ENCODE measurements at places on chromosomes 7 and 10. TPM values are rescaled to one million over a fixed set of nuclear protein-coding genes. Genes with fewer than 3 reads are reported as not detected.

Gene TBX20
- total RNA-seq, result not detected

Gene SPDYE6
- total RNA-seq, result not detected

Gene LIPM
- total RNA-seq, result not detected

Gene LRRD1
- not detected for total RNA-seq

Gene ZNF503
- total RNA-seq, result 17.6 TPM

Gene GPER1
- total RNA-seq, result not detected

Gene EGR2
- not detected for total RNA-seq

Gene ECHDC3
- total RNA-seq, result 58.0 TPM

Gene UPK3B
- total RNA-seq, result 1.4 TPM

Gene LMOD2
- total RNA-seq, result not detected

Gene EVX1
- total RNA-seq, result not detected

Gene ZNF727
- total RNA-seq, result 0.23 TPM

Gene NPFFR1
- not detected for total RNA-seq

Gene GPRIN2
- 0.11 TPM for total RNA-seq

Gene SSBP1
- total RNA-seq, result 197 TPM

Gene LRGUK
- not detected for total RNA-seq

Gene TMEM236
- total RNA-seq, result 0.04 TPM

Gene KDM7A
- 4.5 TPM for total RNA-seq

Gene CADPS2
- total RNA-seq, result 3.4 TPM

Gene PAPSS2
- 3.1 TPM for total RNA-seq

Gene MARVELD1
- total RNA-seq, result 34.8 TPM

Gene MBLAC1
- 1.8 TPM for total RNA-seq

Gene FGFR2
- total RNA-seq, result 14.7 TPM

Gene TYW1B
- total RNA-seq, result 1.6 TPM

Gene RBP4
- not detected for total RNA-seq

Gene ZNHIT1
- 137 TPM for total RNA-seq

Gene WDFY4
- 0.08 TPM for total RNA-seq

Gene PVRIG
- total RNA-seq, result not detected

Gene PRPS1L1
- total RNA-seq, result not detected

Gene FKBP6
- not detected for total RNA-seq

Gene CHCHD3
- 50.3 TPM for total RNA-seq

Gene NEUROD6
- total RNA-seq, result not detected

Gene CYP2E1
- total RNA-seq, result not detected

Gene PDE6C
- not detected for total RNA-seq

Gene UCN3
- total RNA-seq, result not detected

Gene FAM25A
- 3.3 TPM for total RNA-seq

Gene HEPACAM2
- total RNA-seq, result not detected

Gene GJD4
- total RNA-seq, result not detected

Gene ZCCHC24
- total RNA-seq, result 1.0 TPM

Gene PIK3AP1
- 0.04 TPM for total RNA-seq

Gene RELN
- not detected for total RNA-seq

Gene ZNF777
- 11.5 TPM for total RNA-seq

Measured in hair follicular keratinocyte (primary cell).